ENCODE measurements at places on chromosomes 4 and X.
A peak's percentile ranks its signal among the peaks of the same experiment; 100 is the strongest.

DNA sequence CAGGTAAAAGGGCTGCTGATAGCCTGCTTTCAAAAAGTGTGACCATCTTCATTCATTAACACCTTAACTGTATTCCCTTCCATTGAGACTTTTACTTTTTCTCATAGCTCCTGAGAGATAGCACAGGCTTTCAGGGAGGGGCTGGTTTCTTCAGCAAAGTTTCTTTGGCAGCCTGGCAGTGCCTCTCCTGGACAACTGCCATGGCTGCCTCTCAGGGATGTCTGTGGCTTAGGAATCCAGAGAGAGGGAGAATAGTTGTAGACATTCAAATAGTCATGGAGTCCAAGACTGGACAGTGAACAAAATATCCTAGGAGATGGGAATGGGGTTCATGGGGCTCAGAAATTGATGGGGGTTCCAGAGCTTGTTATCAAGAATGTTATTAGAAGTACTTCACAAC, 81.1 kb downstream of the FAM47B start:
- no peak for DNase-seq

GRCh38 chrX:103376118-103376978, at the start of gene BEX3:
TSS of gene BEX3 (plus strand) at chrX:103376538. CDS start at chrX:103377522, 984 bp downstream.
- peak; percentile 66 for DNase-seq

GRCh38 chr4:171583790-171584189, 229.4 kb upstream of the GALNTL6 start:
- no peak for DNase-seq

DNA sequence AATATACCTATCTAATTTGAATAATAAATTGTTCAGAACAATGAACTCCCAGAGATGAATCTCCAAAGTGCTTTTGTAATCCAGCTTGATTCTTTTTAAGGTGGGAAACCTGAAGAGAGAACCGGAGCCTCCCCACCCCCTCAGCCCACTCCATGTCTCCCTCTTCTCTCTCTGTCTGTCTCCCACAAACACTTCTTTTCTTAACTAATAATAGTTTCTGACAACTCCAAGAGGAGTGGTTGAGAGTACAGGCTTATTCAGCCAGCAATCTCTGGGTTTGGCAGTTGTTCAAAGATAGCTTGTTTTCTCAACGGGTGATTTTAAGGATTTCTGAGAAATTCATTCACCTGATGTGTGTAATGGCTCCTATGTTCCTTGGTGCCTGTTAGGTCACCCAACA, 23.4 kb downstream of the PPP4R3C start:
- no peak for DNase-seq

- no peak for DNase-seq
Observed at GRCh38 chr4:576991-577498, 950 bp upstream of the TMEM271 start.

DNA sequence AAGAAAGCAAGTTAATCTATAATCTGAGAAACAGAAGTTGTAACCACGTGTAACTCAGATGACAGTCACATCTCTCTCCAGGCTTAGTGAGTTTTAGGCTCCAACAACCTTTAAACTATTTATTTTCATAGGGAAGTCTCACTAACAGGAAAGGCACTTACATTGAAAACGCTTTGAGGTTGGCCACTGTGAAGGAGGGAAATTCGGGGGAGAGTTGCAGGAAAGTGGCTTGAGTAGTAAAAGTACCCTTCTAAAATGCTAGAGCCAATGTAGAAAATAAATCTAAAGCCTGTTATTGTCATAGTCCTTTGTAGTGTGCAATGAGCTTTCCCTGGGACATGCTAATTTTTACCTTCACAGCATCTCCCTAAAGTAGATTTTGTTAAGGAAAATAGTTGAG, 995 bp upstream of the NFXL1 start:
- DNase-seq: no peak

- DNase-seq: no peak
Observed at GRCh38 chr4:90122355-90122748, 4.8 kb upstream of the CCSER1 start.

DNA sequence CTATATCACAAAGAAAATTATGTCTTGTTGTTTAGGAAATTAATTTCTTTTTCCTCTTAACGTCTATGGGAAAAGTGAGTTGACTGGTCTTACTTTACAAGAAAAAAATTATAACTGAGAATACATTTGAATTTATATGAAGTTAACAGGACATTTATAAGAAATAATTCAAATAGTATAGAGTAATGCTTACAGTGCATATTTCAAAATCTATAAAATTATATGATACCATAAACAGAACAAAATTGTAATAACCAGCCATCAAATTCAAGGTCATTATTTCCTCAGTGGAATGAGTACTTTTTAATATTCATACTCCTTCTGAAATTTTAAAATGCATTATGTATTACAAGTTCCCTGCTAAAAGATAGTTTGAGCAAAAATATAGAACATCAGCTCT, 884.5 kb downstream of the TECRL start:
- no peak for DNase-seq
